ENCODE measurements at places on chromosomes 3 and 15.
A peak's percentile ranks its signal among the peaks of the same experiment; 100 is the strongest.

DNA sequence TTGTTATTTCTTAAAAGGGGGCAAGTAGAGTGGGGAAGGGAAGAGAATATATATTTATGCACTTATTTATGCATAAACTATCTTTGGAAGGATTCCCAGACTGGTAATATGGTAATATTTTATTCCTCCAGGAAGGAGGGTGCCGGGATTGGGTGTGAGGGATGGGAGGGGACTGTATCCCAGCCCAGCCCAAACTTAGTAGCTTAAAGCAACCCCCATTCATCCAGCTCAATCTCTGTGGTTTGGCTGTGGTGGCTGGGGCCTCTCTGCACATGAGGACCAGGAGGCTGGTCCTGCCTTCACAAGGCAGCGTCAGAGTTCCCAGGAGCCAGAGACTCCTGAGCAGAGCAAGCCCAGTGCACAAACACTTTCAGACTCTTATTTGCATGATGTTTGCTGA is 48.4 kb downstream of the CCNL1 start:
- DNase-seq: no peak

- no peak for DNase-seq
Observed at GRCh38 chr15:57537488-57538264, 54.0 kb upstream of the MYZAP start.

GRCh38 chr3:54171951-54172350 is 49.6 kb downstream of the CACNA2D3 start:
- DNase-seq: no peak

DNA sequence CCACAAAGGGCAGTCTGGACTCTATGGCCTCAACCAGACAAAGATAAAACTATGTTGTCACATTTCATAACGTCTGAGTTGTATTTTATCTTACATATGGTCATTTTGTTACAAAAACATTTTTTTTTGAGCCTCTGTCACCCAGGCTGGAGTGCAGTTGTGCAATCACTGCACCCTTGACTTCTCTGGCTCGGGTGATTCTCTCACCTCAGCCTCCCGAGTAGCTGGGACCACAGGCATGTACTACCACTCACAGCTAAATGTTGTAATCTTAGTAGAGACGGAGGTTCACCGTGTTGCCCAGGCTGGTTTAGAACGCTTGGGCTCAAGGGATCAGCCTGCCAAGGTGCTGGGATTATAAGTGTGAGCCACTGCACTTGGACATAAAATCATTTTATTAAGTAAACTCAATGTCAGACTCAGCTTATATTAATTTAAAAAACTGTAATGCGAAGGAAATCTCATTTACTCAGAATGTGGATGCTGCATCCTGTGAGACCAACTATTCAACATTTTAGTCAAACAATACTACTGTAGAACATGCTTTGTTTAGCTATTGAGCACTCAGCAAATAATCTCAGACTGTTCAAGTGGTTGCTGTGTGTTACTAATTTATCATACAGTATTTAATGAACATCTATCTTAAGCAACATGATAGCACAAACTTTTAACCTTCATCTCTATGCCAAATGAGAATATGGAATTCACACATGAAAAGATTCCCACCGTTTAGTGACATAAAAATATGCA is 209.2 kb downstream of the TBL1XR1 start:
- DNase-seq: no peak

DNA sequence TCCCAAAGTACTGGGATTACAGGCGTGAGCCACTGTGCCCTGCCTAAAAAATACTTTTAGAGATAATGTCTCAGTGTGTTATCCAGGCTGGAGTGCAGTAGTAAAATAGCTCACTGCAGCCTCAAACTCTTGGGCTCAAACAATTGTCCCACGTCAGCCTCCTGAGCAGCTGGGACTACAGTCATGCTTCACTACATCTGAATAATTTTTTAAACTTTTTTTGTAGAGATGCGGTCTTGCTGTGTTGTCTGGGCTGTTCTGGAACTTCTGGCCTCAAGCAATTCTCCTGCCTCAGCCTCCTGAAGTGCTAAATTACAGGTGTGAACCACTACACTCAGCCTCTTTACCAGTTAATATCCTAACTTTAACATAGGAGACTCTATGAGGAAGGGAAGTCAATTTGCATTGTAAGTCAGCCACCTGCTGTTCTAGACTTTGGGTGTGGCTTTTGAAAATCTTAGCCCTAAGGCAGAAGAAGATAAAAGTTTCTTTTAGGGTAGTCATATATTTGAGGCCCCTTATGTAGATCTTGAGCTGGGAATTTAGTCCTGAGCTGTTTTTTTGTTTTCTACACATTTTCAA is 78.2 kb upstream of the RASGRP1 start:
- no peak for DNase-seq

DNA sequence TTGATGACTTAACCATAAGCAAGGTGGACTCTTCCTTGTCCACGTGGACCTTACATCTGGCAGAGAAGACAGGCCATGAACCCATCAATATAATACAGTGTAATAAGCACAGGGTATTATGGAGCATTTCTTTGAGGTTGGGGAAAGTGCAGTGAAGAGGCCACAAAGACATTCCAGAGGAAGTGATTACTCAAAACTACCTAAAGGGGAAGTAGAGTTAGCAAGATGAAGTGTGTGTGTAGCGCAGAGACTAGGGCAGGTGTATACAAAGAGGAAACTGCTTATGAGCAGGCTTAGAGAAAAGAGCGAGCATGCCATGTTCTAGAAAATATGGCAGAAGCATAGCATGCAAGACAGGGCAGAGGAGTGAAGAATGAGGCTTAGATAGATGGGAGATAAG is 17.9 kb downstream of the CP start:
- DNase-seq: peak; percentile 43

DNA sequence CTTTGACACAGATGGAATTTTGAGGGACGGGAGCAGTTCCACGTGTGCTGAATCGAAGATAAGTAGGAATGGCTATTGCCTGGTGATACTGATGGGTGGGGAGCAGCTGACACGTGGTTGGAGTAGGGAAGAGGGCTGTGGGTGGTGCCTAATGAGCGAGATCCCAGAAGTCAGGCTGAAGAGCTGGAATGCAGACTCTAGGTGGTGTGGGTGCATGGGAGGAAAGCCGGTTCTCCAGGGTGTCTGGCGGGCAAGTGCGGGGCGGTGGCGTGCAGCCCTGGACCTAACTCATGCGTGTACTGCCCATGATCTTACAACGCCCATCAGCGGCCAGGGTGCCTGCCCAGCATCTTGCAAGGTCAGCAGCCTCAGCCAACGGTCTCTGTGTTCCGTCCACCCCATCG is 63.1 kb downstream of the ARNT2 start:
- DNase-seq: no peak

- no peak for DNase-seq
Observed at GRCh38 chr3:194198938-194199337, 63.0 kb downstream of the HES1 start.

DNA sequence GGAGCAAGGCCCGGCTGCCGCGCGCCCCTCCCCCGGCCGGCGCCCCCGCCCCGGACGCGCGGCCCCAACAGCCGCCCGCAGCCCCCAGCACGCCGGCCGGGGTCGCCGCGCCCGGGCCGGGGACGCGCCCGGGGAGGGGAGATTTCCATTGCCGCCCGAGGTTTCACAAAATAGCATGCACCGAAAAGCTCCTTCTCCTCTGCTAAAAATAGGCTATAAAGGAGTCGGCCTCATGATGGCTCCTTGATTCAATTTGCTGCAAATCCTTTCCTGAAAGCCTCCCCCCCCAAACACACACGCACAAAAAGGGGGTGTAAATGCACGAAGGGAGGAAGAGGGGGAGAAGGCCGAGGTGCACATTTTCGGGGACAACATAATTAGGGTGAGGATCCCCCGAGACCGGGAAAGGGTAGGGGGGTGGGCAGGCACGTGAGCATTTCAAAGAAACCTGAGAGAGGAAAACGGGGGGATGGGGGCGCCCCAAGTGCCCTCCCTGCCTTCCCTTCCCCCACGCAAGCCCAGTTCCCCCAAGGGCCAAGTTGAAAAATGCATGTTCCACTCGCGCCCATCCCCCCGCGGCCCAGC is 734 bp downstream of the TBL1XR1 start:
- no peak for DNase-seq

DNA sequence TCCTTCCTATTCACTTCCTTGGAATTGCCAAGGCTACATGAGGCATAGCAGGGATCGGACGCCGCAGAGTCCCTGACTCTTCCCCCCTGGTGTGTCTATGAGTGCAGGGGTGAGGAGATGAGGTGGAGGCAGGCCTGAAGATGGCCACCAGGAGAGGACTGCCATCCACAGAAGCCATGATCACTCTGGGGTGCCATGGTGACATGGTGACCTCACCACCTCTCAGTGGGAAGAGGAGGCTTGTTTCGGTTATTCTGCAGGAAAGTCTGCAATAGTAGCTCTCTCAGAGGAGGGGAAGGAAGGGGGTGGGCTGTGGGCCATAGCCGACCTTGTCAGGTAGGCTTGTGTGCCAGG is 57.0 kb upstream of the LIMD1 start:
- DNase-seq: no peak

- no peak for DNase-seq
Observed at GRCh38 chr3:121295979-121296378, 249.8 kb downstream of the POLQ start.

DNA sequence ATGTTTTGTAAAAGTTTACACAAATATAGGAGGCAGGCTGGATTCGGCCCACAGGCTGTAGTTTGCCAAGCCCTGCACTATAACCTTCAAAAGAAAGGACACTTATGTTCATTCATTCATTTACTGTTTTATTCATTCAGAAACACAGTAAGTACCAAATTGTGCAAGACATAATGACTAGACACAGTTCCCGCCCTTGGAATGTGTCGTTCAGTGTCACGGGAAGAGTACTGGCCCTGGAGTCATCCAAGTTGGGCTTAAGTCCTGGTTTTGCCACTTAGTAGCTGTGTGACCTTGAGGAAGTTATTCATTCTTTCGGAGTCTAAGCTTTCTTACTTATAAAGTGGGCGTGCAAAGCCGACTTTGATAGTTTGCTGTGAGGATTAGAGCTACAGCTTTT is 22.0 kb downstream of the COLQ start:
- DNase-seq: no peak

- no peak for DNase-seq
Observed at GRCh38 chr15:29088666-29089065, 181.0 kb downstream of the NSMCE3 start.

DNA sequence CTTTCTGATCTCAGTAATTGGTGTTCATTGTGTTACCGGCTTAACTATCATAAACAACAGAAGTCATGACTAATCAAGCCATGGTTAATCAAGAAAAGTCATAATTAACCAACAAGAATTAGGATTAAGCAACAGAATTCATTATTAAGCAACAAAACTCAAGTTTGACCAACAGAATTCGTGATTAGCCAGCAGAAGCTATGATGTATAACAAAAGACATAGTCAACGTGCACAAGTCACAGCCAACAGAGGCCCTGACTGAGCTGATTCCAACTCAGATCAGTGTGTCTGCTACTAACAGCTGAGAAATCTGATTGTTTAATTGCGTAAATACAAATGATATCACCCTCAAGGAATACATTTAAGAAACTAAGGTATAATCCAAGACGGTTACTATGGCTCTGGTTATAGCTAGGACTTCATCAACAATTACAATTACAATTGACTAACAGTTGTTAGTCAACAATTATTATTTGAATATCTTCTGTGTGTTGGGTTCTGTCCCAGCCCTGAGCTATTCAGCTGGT is 67.7 kb downstream of the RARB start:
- DNase-seq: no peak

DNA sequence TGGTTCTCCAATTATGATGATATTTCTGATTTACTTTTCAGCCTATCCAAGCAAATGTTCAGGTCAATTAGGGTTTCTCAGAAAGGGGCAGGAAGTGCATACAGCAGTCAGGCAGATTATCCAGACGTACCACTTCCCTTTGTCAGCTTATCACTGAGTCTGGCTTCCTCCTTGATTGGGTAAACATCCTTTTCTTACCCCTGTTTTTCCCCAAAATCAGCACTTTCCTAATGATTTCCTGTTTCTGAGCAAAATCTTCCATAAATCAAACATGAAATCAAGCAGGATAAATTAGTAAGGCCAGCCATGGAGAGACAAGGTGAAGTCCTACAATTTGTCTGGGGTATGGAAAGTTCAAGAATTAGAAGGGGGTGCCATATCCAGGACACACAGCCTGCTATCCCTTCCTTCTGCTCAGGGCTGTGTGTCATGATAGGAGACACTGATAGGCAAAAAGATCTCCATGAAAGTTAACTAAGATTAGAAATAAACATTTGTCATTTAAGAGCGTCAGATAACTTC is 29.0 kb downstream of the ADIPOQ start:
- DNase-seq: no peak

DNA sequence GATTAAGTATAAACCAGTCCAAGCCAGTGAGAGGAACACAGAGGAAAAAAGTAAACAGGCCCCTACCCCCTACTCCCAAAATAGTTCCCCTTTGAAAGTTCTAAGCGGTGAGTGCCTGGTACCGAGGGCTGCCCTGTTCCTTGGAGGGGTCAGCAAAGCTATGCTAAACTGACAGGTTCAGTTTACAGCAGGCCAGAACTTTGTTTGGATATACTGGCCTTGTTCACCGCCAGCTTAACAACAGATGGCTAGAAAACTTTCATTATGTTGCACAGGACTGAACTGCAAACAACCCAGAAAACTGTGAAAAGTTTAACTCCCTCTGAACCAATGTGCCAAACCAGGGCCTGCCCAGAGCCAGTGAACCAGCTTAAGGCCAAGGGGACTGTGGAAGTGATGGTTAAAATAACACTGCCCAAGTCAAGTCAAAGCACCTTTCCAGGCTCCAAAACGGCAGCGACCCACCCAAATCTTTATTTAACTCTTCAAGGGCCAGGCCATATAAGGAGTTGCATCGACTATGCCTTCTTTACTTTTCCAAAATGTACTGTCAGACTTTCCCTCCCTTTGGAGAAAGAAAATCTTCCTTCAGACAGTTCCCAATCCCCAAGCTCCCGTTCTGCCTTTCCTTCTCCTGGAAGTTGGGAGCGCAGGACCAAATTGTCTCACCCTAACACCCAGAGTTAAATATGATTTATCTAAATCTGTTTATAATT is 448.0 kb downstream of the FOXP1 start:
- no peak for DNase-seq

- DNase-seq: no peak
Observed at GRCh38 chr3:141859651-141860050, 16.8 kb upstream of the ATP1B3 start.

DNA sequence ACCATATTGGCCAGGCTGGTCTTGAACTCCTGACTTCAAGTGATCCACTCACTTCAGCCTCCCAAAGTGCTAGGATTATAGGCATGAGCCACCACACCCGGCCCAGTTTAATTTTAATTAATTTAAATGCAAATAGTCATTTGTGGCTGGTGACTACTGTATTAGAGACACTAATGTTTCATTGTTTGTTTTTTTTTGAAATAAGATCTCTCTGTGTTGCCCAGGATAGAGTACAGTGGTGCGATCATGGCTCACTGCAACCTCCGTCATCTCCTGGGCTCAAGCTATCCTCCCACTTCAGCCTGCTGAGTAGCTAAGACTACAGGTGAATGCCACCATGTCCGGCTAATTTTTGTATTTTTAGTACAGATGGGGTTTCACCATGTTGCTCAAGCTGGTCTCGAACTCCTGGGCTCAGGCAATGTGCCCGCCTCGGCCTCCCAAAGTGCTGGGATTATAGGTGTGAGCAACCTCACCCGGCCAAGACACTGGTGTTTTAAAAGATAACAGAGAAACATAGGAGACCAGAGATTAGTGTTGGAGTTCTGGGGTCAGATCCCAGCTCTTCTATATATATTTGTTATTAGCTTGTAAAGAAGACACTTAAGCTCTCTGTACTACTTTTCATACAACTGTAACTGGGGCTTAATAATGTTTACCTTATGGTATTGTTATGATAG is 34.5 kb upstream of the RAB11A start:
- DNase-seq: no peak
